ENCODE measurements at places on chromosomes 11 and 22.
A peak's percentile ranks its signal among the peaks of the same experiment; 100 is the strongest.

- no peak for DNase-seq
Measured at GRCh38 chr11:113689768-113690618, 16.1 kb downstream of the TMPRSS5 start.

DNA sequence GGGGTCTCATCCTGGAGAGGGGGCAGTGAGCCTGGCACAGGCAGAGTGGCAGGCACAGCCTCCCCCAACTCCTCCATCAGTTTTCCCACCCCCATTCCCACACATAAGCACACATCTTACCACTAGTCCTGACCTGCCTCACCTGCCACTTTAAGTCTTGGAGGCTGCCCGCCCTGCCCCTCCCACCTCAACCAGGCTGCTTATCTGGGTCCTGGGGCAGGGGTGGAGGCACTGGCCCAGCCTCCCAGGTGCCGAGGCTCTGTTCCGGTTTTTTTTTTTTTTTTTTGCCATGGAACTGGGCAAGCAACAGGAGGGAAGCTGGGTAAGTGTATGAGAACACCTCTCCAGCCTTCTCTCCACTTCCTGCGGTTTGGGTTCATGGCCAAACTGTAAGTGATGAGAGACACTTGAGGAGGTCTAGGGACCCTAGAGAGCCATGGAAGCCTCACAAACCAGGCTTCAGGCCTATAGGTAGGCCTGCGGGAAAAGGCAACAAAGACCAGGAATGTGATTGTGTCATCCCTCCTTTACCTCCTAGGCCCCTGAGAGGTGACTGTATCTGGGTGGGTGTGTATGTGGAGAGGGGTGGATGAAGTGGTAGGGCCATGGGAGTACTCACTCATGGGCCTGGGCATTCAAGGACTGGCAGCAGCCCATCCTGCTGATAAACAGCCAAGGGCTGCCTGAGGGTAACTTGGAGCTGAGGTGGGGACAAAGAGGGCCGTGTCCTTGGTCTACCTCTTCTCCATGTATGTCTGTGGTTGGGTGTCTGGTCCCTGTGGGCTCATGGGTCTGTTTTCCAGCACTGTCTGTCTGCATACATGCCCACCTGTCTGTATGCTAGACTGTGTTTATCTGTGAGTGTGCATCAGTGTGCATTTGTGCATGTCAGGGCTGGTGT lies 22.6 kb downstream of the PHLDB1 start:
- DNase-seq, result no peak

DNA sequence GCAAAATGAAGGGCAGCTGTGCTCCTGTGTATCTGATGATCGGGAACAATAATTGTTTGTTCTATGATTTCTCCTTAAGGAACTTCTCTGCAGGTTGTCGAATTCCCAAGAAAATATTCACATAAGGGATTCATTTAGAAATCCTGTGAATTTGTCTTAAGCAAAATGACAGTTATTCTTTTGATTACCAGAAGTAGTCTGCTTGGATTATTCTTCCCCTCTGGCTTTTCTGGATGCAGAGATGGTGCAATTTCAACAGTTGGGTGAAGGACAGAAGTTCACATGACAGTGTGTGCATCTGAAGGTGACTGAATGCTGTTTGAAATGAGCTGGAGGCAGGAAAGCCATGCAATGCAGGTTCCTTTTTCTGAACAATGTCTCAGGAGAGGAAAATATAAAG lies 137.2 kb upstream of the MTMR2 start:
- DNase-seq, result no peak

DNA sequence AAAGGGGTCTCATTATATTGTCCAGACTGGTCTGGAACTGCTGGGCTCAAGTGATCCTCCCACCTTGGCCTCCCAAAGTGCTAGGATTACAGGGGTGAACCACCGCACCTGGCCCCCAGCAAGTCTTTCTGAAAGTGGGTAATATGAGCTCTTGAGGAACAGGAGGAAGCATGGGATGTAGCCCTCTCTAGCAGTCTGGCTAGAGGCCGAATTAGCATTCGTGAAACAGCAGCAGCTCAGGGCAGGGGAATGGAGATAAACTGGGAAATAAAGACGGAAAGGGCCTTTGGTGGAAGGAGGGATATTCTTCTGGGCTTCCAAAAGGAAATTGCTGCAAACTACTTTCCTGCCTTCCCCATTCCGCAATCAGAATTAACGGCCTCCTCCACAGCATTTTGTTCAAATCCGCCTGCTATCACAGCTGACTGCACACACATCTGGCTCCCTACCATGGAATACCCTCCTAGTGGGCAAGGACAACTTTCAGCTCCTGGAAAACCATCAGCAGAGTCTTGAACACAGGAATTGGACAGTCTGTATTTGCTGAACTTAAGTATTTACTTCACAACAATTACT lies 44.3 kb downstream of the MICAL3 start:
- DNase-seq, result no peak

DNA sequence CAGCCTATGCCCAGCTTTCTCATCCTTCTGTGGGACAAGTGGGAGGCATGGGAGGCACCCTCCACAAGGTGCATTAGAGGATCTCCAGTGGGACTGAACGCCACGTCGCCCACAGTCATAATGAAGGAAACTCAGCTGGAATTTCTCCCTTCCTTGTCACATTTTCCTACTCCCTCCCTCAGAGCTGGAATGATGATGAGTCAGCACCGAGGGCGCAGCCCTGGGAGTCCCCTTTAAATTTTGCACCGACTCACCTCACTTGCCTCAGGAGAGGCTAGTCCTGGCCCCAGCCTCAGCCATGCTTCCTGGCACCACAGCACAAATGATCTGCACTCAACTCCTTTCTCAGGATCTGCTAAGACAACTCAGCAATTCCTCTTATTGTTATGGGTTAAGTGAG lies 34.3 kb downstream of the DBX1 start:
- DNase-seq, result peak; percentile 35

GRCh38 chr11:42412590-42412989 lies 899.2 kb upstream of the API5 start:
- DNase-seq, result no peak

DNA sequence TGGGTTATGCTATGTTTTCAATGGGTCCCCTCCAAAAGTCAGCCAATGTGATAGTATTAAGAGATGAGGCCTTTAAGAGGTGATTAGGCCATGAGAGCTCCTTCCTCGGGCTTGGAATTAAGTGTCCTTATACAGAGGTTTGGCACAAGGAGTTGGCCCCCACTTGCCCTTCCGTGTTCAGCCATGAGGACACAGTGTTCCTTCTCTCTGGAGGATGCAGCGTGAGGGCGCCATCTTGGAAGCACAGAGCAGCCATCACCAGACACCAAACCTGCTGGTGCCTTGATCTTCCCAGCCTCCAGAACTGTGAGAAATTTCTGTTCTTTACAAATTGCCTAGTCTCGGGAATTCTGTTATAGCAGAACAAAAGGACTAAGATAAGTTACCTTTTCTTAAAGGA lies 26.9 kb downstream of the POU2AF3 start:
- no peak for DNase-seq

DNA sequence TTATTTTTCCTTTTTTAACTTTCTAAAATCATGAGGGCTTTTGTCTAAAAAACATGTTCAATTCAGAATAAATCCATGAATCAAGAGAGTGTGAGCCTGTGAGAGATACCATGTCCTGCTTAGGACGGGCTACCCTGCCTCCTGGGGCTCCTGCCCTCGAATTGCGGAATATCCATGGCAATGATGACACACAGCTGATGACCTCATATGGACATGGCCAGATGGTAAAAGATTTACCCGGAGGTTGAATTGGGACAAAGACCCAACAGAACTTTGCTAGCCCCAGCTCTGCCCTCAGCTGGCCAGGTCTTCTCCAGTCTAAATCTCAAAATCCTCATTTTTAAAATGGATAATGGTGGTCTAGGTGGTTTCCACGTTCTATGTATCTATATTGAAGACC lies 538.1 kb upstream of the API5 start:
- no peak for DNase-seq

DNA sequence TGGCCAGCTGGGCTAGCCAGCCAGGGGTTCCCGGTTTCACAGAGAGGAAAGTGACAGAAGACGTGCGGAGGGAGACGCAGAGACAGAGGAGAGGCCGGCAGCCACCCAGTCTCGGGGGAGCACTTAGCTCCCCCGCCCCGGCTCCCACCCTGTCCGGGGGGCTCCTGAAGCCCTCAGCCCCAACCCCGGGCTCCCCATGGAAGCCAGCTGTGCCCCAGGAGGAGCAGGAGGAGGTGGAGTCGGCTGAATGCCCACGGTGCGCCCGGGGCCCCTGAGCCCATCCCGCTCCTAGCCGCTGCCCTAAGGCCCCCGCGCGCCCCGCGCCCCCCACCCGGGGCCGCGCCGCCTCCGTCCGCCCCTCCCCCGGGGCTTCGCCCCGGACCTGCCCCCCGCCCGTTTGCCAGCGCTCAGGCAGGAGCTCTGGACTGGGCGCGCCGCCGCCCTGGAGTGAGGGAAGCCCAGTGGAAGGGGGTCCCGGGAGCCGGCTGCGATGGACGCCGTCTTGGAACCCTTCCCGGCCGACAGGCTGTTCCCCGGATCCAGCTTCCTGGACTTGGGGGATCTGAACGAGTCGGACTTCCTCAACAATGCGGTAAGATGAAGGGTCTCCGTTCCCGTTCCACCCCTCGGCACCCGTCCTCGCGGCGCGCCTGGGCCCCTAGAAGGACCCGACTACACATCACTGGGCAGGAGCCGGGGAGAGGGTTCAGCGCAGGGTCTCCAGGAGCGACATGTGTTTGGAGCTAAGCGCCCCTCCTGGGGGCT lies at the start of gene CREB3L1:
Gene CREB3L1, plus strand, starts transcription at position 41 of the 765 bp plus-strand sequence. Its CDS starts 450 bp downstream, at position 491.
- no peak for DNase-seq

DNA sequence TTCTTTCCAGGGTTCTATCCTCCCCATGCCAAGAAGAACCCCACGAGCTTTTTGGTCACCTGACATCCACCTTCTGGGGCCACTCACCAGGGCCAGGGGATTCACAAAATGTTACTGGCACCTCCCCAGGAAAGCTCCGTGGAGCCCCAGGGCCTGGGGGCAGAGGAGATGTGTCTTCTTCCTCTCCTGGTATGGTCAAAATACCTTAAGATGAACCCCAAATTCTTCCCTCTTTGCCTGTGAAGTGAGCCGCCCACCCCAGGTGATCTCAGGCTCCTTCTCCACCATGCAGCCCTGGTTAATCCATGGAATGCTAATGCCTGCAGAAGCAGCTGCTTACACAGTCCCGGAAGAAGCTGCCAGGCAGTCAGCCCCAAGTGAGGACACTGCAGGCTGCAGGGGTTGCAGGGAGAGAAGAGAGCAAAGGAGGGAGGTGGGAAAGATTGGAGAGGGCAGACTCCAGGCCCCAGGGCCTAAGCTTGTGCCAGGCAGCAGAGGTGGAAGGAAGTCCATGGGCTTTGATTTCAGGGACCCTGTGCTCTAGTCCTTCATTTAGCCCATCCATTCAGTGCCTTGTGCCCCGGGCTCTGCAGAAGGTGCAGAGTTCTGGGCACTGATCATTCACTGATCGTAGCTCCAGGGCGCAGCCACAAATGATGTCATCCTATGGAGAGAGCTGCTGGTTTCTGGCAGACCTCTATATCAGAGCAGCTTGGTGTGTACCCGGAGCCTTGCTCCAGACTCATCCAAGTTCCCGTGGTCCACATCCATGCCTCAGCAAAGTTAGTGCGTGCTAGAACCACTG lies 127.9 kb upstream of the NECTIN1 start:
- no peak for DNase-seq

GRCh38 chr11:116086426-116086825 lies 582.2 kb upstream of the CADM1 start:
- no peak for DNase-seq
